Iris pigment epithelial cell (primary cell): ENCODE measurements at places on chromosomes 12 and 14.

DNA sequence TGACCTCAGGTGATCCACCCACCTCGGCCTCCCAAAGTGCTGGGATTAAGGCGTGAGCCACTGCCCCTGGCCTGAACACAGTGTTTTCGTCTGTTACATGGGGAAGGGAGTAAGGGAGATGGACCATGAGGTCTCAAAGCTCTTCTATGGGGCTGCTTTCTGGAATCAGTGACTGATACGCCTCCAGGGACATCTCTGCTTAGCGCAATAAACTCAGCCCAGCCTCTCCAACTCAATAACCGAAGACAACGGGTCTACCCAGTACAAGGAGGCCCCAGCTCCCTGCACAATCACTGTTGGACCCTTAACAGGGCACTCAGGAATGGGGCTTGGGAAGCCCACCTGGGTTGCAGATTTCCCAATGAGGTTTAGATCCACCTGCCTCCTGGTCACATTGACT lies 42.6 kb upstream of the CHGA start:
- no peak for DNase-seq

- no peak for DNase-seq
Measured at GRCh38 chr14:82138431-82138830, 604.8 kb upstream of the SEL1L start.

DNA sequence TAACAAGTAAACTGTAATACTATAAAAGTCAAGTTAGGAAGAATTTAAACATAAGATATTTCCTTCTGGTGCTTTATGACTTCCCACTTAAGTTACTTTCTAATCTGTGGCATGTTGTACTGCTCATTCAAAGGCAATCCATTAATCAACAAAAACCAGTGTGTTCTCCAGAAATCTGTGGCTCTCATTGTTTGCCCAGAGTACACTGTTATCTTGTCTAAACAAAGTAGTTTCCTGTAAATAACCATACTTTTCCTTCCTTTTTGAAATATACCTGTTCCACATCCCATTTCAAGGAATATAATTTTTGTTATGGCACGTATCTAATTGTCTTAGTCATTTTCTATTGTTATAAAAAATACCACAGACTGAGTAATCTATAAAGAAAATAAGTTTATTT lies 184.1 kb downstream of the CCER1 start:
- no peak for DNase-seq

GRCh38 chr14:63709589-63709988 lies 18.3 kb downstream of the SGPP1 start:
- DNase-seq, result no peak

DNA sequence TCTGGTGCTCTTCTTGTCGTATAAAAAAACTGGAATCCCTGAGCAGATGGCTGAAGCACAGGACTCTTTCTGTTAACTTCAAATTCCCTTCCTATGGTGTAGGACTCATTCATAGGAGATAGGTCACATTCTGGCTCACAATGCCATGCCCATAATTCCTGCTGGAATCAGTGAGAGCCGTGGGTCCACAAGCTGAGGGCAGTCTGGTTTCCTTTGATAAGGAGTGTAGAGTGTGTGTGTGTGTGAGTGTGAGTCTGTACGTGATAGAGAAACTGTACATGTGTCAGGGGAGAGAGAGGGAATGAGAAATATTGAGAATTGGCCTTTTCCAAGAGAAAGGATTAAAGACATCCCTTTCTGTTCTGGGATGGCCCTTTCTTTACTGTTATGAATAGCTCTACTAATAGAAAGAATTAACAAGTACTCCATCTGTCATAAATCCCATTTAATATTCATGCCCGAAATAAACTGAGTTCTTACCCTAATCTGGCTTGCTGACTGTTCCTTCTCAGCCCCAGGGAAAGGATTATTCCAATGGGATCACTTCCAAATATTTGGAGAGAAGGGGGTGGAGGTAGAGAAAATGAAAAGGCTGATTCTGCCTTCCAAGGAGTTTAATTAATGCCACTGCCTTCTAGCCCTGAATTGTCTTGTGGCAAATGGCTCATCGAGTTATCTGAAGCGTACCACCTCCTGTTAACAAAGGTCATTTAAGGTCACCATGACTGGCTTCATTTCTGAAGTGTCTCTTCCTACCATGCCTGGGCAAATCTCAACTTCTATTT lies 79.0 kb downstream of the TMX1 start:
- DNase-seq, result no peak

DNA sequence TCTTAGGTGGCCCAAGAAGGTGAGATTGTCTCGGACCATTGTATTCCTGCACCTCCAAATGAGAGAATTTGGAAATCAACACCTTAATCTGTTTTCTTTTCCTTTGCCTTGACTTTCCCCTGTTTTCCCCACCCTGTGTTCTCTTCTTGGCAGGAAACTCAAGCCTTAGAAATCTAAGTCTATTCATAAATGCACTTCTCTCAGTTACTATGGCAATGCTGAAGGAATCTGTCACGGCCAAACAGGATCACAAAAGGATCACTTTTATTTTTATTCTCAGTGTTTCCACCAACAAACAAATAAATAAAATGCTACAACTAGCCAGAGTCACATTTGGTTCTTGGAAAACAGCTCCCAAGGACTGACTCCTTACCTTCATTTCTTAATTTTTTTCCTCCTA lies 270.5 kb downstream of the BCAT1 start:
- DNase-seq, result no peak

DNA sequence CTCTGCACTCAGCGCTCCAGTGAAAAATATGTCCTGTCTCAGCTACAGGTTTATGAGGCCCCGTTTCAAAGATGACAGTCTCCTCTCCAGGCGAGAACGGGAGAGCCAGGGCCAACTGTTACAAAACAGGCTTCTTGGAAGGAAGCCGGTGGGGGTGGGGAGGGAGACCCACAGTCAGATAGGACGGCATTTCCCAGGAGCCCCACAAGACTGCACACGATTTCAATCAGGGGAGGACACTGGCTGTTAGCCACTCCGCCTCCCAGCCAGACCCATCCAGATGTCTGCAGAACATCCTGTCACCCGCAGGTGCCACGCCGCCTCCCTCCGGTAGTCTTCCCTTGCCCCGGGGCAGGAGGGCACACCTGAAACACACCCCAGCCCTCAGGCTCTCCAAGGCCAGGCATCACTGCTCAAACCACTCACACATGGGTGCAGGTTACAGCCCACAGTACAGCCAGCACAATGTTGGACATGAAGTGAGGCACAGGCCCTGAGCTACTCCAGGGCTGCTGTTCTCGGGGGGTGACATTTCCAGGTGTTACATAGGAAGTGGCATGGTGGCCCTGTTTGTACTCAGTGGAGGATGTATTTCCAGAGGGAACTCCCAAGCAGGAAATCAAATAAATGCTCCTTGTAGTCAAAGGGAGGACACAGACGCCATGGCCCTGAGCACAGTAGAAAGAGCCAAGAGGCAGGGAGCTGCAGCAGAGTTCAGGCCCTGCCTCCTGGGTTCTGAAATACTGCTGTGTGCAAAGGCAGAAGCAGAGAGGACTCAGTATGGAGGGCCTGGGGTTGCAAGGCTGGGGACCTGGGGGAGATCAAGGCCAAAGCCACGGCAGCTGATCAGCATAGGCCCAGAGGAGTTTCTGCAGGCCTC lies 138.1 kb downstream of the BCL11B start:
- no peak for DNase-seq

- DNase-seq, result peak; percentile 82
Measured at GRCh38 chr14:96267336-96267735, 11.3 kb downstream of the BDKRB1 start.

- DNase-seq, result no peak
Measured at GRCh38 chr12:124301084-124301654, 6.3 kb downstream of the RFLNA start.

DNA sequence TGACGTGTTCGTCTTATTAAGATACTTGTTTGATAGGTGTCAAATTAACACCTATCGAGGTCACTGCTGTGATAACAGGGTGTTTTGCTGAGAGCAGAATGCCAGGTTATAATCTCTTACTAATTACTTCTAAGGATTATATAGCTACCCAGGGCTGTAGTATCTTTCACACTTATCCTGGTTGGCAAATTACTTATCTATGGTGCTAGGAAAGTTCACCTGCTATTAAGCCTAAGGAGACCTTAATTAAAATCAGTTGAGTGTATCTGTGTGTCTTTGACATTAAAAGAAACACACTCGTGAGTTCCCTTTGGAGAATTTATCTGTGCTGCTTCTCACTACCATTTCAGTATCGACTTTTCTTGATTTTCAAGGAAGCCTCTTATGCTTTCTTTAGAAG lies 301.6 kb upstream of the SLC16A7 start:
- no peak for DNase-seq

DNA sequence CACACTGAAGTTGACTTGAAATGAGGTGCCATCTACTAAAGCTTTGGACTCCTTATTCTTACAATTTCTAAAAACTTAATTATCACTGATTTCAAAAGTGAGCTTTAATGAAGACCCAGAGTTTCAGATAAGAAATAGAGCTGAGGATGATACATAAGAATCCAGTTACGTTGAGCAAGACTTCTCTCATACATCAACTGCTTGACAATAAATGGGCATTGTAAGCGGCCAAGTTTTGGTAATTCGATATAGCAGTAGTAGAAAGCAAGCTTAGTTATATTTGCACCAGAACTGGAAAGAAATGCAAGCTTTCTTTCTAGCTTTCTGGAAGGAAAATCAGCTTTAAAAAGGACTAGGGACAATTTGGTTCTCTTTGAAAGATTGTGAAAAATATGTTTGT lies 1359.6 kb downstream of the FSCB start:
- DNase-seq, result no peak

- peak; percentile 4 for DNase-seq
Measured at GRCh38 chr12:115042341-115042740, 358.4 kb upstream of the TBX3 start.

DNA sequence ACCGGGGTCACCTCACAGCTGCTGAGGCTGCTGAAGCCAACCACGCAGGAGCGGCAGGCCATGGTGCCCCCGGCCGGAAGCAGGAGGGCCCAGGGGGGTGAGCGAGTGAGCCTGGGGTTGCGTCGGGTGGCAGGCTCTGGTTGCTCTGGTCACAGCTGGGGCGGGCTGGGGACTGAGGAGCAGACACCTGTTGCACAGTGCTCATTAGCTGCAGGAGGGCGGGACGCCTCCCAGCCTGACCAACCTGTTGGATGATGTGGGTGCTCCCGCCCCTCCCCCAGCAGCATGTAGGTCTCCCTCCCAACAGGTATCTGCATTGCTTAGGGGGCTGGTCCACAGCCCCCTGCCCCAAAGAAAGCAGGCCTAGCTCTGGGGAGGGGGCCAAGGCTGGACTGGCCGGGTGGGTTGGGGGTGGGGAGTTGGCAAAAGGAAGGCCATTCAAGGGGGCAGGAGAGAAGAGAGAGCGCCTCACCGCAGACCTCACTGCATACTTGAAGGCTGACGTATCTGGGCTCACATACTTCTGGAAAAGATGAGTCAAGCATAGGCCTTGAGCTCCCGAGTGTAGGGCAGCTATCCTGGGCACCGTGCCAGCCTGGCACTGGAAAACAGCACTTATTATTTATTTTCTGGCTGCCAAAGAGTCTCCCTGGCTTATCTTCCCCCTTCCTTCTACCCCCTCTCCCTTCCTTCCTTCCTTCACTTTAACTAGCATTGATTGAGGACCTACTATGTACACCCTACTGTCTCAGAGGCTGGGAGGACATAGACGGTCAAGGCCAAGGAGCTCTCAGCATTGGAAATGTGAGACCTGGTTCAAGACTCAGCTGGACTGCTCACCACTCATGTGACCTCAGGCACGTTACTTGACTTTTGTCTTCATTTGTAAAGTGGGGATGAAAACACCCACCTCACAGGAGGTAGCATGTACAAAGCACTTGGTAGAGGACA lies at the start of gene KRT80:
Gene KRT80 (minus strand): TSS at position 174 of the 951 bp plus-strand sequence. CDS start 112 bp downstream, at position 62.
- DNase-seq, result peak; percentile 99

DNA sequence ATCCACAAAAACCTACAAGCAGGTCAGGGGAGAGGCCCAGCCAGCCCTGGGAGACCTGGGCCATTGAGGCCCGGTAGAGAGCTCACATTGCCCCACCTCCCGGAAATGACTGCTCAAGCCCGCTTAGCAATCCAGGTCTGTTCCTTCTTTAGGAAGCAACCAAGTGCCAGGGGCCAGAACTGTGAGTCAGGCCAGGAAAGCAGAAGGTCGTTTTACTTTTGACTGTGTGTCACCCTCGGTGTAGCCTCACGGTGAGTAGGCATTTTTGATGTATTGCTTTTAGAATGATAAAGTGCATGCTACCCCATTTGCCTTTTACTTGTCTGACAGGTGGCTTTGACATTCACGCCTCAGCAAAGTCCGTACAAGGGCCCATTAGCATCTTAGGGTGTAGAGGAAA lies 25.4 kb upstream of the PWP1 start:
- DNase-seq, result no peak

- peak; percentile 84 for DNase-seq
Measured at GRCh38 chr12:87728931-87729593, 300.1 kb downstream of the C12orf50 start.

- DNase-seq, result no peak
Measured at GRCh38 chr12:44544018-44544417, 332.1 kb downstream of the NELL2 start.

GRCh38 chr14:57046175-57046574 lies 222.5 kb downstream of the EXOC5 start:
- DNase-seq, result no peak

GRCh38 chr14:86654558-86655184 lies 1124.7 kb downstream of the FLRT2 start:
- DNase-seq, result peak; percentile 30

- peak; percentile 59 for DNase-seq
Measured at GRCh38 chr14:29039171-29039570, 272.6 kb downstream of the FOXG1 start.

GRCh38 chr14:88168498-88169165 lies 154.4 kb downstream of the KCNK10 start:
- DNase-seq, result peak; percentile 24
